ENCODE measurements at places on chromosomes 12 and 14.

- no peak for DNase-seq
Measured at GRCh38 chr14:52000019-52000582, 10.8 kb downstream of the RTRAF start.

GRCh38 chr12:79555028-79555925 lies 135.5 kb downstream of the PAWR start:
- DNase-seq, result no peak

DNA sequence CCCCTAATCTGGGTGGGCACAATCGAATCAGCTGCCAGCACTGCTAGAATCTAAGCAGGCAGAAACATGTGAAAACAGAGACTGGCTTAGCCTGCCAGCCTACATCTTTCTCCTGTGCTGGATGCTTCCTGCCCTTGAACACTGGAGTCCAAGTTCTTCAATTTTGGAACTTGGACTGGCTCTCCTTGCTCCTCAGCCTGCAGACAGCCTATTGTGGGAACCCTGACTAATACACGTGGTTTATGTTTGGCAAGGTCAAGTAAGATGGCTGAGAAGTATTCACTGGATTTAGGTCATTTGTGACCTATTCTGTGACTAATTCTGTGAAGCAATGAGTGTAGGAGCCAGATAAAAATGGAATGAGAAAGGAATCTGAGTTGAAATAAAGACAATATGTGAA lies 11.0 kb downstream of the GPR135 start:
- no peak for DNase-seq

- no peak for DNase-seq
Measured at GRCh38 chr12:53174881-53175491, 5.5 kb upstream of the ZNF740 start.

DNA sequence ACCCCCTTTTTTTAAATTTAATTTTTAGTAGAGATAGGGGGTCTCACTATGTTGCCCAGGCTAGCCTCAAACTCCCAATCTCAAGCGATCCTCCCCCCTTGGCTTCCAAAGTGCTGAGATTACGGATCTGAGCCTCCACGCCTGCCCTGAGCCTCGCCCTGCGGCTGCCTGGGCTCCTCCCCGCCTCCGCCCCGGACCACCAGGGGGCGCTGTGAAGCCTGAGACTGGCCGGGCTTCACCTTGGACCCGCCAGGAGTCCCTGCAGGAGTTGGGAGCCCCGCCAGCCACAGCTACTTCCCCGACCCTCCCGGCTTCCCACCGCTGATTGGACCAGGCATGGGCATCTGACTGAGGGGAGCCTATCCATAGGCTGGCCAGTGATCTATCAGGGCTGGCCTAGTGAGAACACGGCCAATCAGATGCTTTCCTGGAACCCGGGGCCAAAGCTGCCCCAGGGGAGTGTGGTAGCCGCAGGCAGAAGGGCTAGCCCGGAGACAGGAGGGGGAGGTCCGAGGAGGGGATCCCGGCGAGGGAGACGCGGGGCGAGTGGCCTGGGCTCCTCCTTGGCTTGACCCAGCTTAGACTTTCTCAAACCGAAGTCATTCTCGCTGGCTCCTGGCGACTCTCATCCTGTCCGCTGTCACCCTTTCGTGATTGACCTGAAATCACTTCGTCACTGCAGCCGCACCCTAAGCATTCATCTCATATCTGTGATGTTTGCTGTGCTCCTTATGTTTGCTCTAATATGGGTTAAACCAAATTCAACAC lies 15.1 kb upstream of the ANKRD9 start:
- DNase-seq, result peak; percentile 97

DNA sequence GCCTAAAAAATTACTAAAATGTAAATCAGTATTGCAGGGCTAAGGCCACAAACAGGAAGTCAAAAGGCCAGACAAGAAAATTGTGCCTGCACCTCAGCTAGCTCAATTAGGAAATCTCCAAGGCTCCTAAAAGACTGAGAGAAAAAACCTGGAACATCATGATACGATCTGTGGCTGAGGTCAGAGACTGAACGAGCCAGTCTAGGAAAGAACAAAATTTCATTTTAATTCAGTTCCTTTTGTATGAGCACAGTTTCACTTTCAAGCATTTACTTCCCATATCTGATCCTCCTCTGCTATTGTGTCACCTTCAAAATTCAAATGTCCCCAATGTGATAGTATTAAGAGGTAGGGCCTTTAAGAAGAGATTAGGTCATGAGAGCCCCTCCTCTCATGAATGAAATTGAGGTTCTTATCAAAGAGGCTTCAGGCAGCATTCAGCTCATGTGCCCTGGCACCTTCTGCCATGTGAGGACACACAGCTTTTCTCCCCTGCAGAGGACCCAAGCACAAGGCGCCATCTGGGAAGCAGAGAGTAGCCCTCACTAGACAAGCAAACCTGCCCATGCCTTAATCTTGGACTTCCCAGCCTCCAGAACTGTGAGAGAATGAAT lies 14.8 kb downstream of the PRKAB1 start:
- no peak for DNase-seq

DNA sequence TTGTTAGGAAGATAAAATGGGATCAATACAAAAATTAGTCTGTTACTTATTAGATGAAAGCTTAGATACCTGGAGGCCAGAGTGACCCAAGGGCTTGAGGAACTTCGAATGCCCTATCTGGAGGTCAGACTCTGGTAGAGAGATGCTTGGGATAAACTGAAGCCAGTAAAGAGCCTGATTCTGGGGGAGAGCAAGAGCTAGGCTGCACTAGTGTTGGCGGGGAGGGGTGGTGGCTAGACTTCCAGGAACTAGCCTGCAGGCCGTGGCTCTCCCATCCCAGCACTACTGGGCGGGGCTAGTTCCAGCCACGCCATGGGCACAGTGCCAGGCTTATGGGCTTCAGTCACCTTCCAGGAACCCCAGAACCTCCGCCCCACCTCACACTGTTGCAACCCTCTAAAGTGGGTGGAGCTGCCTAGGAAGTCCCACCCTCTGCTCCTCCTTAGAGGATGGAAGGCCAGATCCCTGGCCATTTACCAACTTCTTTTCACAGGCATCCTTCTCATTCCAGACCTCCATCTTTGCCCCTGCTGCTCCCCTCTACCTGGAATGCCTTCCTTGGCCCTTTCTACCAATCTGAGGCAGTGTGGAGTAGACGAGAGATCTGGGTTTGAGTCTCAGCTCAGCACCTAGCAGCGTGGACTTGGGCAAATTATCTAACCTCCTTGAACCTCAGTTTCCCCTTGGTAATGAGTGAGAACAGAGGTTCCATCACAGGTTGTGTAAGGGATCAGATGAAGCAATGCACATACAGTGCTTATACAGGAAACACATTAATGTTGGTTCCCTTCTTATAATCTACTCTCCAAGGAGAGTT lies 6.3 kb upstream of the NFE2 start:
- DNase-seq, result no peak

DNA sequence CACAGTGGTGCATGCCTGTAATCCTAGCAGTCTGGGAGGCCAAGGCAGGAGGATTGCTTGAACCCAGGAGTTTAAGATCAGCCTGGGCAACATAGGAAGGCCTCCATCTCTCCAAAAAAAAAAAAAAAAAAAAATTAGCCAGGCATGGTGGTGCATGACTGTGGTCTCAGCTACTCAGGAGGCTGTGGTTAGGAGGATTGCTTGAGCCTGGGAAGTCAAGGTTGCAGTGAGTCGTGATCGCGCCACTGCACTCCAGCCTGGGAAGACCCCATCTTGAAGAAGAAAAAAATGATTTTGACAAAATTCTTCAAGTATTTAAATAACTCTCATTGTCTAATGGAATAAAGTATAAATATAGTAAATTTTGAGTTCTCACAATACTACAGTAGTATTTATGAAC lies 219.2 kb upstream of the SSTR1 start:
- DNase-seq, result no peak

DNA sequence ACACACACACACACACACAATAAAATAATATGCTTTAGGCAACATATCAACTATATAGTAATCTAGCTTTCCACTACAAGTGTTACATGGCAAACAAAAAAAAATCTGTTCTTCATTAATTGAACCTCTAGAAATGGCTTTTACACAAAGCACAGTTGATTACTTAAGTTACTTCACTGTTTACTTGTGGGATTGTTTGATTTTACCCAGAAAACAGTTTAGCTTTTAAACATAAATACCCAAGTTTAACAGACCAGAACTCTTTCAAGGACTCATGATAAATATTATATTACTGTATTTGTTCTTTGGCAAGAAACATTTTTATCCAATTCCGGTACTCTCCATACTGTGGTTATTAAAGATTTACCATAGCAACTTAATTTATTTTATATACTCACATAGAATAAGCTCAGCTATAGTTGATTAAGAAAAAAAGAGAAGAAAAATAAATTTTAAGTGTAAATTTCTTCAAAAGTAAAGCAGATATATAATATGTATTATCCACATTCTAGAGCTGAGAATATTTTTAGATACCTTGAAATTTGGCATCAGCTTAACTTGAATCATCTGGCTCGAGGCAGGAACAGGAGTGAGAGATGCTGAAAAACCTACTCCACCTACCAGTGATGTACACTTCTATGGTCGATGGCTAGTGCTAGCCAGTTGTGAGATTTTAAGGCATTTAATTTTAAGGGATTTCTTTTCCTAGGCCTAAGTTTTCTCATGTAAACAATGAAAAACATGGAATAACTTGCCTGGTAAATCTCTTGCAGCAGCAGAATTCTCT lies 126.0 kb downstream of the BTG1 start:
- no peak for DNase-seq

DNA sequence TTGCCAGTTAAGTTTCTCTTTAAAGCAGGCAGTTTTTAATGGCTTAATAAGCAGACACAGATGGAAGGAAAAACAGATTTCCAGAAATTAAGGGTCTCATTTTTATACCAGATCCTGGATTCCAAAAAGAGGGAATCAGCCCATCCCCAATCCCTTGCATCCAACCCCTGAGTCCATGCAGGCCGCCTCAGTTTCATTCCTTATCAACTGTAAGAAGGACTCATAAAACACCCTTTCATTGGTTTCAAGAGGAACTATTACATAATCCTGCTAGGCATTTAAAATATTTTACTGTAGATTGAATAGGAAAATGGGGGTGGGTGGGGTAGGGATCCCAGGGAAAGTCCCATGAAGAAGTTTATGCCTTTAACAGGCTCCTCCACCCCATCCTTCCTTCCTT lies 9.4 kb downstream of the CCDC184 start:
- no peak for DNase-seq

DNA sequence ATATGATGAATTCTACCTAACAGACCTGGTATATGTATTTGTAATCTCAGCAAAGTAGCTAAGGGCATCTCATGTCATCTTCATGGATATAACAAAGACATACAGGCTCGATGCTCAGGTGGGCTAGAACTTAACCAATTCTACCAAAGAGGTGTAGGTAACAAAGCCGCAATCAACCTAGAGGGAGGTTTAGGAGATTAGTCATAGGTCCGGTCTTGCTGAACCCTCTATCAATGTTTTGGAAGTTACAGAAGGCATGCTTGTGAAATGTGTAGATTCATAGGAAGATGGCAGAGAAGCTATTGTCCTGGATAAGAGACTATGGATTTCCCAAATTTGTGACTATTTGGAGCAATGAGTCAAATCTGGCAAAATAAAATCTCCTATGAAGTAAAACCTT lies 42.6 kb upstream of the SYCP3 start:
- DNase-seq, result no peak

- DNase-seq, result no peak
Measured at GRCh38 chr14:105026033-105026785, 5.3 kb upstream of the CDCA4 start.

DNA sequence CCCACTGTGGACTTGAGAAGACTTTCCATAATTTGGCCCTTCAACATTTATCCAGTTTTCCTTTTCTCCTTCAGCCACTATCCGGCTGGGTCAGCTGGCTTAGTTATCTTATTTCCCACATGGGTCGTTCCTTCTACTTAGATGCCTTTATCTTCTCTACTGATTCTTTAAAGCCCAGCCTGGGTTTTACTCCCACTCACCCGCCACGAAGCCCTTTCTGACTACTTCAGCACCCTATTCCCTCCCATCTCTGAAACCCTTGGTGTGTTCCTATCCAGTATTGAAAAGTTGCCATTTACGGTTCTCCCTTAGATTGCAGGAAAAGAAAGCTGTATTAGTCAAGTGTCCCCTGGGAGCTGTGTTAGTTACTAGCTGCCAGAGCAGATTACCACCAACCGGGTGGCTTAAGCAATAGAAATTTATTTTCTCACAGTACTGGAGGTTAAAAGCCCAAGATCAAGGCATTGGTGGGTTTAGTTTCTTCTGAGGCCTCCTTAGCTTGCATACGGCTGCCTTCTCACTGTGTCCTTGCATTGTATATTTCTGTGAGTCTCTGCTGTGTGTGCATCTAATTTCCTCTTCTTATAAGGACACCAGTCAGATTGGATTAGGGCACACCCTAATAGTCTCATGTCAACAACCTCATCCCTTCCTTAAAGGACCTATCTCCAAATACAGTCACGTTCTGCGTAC lies 105.5 kb downstream of the GPATCH2L start:
- DNase-seq, result no peak

DNA sequence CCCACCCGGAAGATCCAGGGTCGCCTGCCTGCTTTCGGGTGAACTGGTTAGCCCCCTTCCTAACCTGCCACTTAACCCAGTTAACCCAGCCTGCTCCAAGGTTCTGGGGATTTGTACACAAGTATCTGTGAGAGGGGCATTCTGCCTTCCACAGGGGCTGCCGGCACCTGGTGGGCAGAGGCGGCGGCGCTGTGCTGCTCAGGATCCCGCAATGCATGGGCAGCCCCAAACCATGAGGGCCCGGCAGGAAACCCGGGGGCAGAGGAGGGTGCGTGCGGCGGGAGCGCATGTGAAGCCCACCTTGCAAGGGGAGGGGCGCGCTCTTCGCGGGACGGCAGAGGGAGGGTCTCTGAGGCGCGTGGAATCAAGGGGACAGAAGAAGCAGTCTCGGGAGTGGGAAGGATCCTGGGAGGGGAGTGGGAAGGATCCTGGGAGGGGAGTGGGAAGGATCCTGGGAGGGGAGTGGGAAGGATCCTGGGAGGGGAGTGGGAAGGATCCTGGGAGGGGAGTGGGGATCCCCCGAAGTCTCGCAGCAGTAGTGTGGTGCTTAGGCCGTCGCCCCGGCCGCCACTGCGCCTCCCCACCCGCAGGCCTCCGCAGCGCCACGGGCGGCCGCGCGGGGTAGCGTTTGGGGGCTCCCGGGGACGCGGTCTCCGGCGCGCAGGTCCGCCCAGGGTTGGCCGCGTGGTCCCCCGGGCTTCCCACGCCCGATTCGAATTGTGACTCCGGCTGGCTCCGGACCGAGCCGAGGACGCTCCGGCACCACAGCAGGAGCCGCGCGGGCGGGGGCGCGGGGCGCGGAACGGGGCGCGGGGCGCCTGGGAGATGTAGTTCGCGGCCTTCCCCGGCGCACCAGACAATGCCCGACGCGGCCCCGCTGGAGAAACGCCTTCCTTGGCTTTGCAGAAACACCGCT lies 4.9 kb upstream of the MTA1 start:
- DNase-seq, result peak; percentile 54

GRCh38 chr12:45663455-45663854 lies 66.1 kb upstream of the ARID2 start:
- DNase-seq, result no peak

Measured in activated CD4-positive, alpha-beta T cell treated with anti-CD3 and anti-CD28 coated beads for 24 hours (primary cell).